ENCODE measurements at places on chromosomes 6 and 20. TPM values are rescaled to one million over a fixed set of nuclear protein-coding genes. Genes with fewer than 3 reads are reported as not detected.
A peak's percentile ranks its signal among the peaks of the same experiment; 100 is the strongest.

- no peak overlapping the region for H3K4me3 ChIP-seq
- no peaks in the 10 kb centered on the region for H3K36me3 ChIP-seq
- H3K27me3 ChIP-seq = no peaks in the 10 kb centered on the region
- H3K27ac ChIP-seq = no peak overlapping the region
- no peak for DNase-seq
- H3K4me1 ChIP-seq = no peaks in the 10 kb centered on the region
Observed at GRCh38 chr20:39568109-39568508, 606.0 kb downstream of the DHX35 start.

NCOA5 gene
- total RNA-seq = 11.9 TPM

GRCh38 chr20:58942549-58942948 is 38.5 kb upstream of the NELFCD start:
- DNase-seq = no peak
- H3K27ac ChIP-seq = no peak overlapping the region
- H3K27me3 ChIP-seq = no peaks in the 10 kb centered on the region
- no peak overlapping the region for H3K4me3 ChIP-seq

GRCh38 chr6:18511211-18511610 is 124.1 kb downstream of the RNF144B start:
- no peaks in the 10 kb centered on the region for H3K36me3 ChIP-seq
- no peaks in the 10 kb centered on the region for H3K4me1 ChIP-seq
- no peak for DNase-seq
- H3K27ac ChIP-seq = no peak overlapping the region

DNA sequence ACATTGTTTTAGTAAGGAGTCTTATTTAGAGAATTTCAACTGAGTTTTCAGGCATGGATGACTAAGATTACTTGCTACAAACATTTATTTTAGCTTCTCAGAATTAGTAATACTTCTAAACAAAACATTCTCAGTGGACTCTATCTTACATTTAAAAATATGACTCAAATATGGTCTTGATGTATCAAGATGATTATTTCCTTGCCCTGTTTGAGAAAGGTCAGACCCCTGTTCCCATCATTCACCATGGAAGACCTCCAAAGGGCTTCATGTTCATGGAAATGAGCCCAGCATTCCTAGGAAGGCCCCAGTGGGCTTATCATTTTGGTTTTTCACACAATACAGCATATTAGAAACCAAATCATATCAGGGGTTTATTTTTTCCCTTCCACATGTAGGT is 24.6 kb upstream of the TRPC4AP start:
- H3K4me3 ChIP-seq = no peak overlapping the region
- H3K27ac ChIP-seq = no peak overlapping the region
- no peaks in the 10 kb centered on the region for H3K27me3 ChIP-seq

RBPJL gene
- 837 TPM for total RNA-seq

- DNase-seq = peak; percentile 90
- peak overlapping the region; percentile 95 for H3K27ac ChIP-seq
- H3K36me3 ChIP-seq = peaks cover 14% of the 10 kb centered on the region
- no peaks in the 10 kb centered on the region for H3K27me3 ChIP-seq
- H3K4me1 ChIP-seq = peaks cover 34% of the 10 kb centered on the region
Observed at GRCh38 chr6:31652925-31653724, 664 bp upstream of the BAG6 start.

DNA sequence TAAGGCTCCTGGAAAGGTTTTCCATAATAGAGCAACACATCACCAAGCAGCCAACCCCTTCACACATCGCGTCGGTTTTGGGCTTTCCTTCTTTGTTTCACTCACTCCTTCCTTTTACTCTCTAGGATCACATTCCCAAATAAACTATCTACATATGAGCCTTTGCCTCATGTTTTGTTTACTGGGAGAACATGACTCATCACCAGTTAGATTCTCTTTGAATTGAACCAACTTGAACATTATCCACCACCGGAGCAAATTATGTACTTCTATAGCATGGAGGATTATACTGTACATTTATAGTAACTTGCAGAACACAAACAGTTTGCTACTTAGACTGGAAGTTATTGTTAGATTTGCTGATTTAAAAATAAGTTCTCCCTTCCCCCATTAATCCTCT is 41.0 kb downstream of the SAMD5 start:
- no peak for DNase-seq
- H3K27me3 ChIP-seq = no peaks in the 10 kb centered on the region
- H3K4me1 ChIP-seq = no peaks in the 10 kb centered on the region
- no peaks in the 10 kb centered on the region for H3K36me3 ChIP-seq
- no peak overlapping the region for H3K4me3 ChIP-seq
- no peak overlapping the region for H3K27ac ChIP-seq

DNA sequence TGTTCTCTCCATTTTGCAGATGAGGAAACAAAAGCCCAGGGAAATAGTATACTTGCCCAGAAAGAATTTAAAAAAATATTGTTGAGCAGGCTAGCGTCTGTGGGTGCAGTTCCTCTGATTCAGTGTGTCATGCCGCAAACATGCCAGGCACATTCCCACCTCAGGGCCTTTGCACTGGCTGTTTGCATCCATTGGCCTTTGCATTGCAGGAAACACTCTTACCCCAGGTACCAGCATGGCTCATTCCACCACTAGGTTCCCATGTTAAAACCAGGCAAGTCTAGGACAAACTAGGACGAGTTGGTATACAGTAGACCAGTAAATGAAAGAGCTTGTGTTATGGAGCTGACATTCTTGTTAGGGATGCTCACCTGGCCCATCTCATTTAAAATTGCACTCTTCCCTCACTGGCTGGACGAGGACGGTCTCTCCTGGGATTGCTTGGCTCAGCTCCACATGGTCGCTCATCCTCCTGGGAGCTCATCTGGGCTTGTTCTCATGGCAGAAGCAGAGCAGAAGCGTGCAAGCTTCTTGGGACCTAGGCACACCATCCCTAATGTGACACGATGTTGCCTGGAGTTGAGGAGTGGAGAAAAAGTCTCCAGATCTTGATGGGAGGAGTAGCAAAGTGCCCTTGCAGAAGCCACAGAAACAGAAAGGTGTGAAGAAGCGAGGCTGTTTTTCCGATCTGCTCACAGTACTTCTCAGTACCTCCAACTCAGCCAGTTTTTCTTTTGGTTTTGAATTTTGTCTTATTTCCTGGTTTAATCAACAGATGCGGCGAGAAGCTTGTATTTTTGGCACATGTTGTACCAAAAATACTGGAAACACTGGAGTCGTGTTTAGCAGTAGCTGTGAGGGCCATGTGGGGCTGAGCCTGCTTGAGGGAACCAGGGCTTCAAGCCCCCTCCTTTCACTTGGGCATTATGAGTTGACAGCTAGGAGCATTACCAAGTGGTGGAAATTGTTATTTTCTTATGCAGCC is 13.9 kb downstream of the ZNF831 start:
- H3K27ac ChIP-seq = no peak overlapping the region
- no peaks in the 10 kb centered on the region for H3K4me1 ChIP-seq
- no peaks in the 10 kb centered on the region for H3K36me3 ChIP-seq

DNA sequence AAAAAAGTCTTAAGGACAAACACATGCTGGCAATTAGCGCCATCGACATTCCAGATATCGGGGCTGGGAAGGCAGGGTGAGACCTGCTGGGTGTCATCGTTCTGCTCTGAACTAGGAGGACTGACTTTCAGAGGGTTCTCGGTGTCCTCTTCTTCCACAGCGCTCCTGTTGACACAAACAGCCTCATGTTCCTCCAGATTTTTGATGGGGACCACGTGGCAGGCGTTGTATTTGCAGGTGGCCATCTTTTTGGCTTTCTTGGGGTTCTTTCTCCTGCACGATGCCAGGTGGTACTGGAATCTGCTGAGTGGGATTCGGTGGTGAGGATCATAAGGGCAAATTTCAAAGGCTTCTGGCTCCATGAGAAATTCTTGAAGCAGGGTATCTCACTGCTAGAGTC is 469 bp downstream of the GTSF1L start:
- H3K27ac ChIP-seq = no peak overlapping the region
- H3K27me3 ChIP-seq = no peaks in the 10 kb centered on the region
- no peak overlapping the region for H3K4me3 ChIP-seq
- no peaks in the 10 kb centered on the region for H3K36me3 ChIP-seq
- H3K4me1 ChIP-seq = no peaks in the 10 kb centered on the region
- no peak for DNase-seq

TENT5A gene
- total RNA-seq = 7.3 TPM

HLA-DQB1 gene
- 0.78 TPM for total RNA-seq

DNA sequence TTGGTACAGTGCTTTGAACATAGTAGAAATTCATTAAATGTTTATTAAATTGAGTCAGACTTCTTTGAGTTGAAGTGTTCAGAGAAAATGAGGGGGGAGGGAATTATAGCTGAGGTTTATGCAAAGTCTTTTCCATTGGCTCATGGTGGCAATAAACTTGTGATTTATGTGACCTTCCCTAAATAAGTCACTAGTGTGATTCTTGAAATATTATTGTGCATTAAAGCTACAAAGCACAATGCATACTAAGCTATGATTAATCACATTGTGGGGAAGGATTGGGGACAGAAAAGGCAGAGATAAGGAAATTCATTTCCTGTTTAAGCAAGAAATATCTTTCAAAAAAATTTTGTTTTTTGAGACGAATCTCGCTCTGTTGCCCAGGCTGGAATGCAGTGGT is 877.5 kb downstream of the TFAP2A start:
- H3K27me3 ChIP-seq = no peaks in the 10 kb centered on the region
- DNase-seq = no peak
- H3K4me3 ChIP-seq = no peak overlapping the region
- no peaks in the 10 kb centered on the region for H3K36me3 ChIP-seq

IRF4 gene
- not detected for total RNA-seq

HLA-DOB gene
- total RNA-seq = not detected

GRCh38 chr6:154536999-154537398 is 26.5 kb upstream of the CNKSR3 start:
- DNase-seq = no peak
- peaks cover 17% of the 10 kb centered on the region for H3K4me1 ChIP-seq
- H3K27ac ChIP-seq = no peak overlapping the region
- H3K4me3 ChIP-seq = no peak overlapping the region
- H3K36me3 ChIP-seq = no peaks in the 10 kb centered on the region
- H3K27me3 ChIP-seq = no peaks in the 10 kb centered on the region

DNA sequence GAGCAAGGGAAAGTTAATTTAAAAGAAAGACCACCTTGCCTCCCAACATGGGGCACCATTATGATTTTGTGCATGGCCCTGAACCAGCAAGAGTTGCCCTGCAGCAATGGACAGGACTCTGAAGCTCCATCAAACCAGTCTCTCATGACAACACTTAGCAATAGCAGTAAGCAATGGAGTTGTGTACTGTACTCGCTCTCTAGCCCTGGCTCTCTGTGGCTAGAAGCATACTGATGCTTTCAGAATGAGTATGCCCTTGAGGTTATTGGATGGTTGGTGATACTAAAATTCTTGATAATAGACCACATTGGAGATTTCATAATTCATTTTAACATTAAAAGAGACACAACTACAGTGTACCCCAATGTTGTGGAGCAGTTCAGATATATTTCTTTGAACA is 23.2 kb upstream of the LMBRD1 start:
- no peaks in the 10 kb centered on the region for H3K36me3 ChIP-seq
- no peak for DNase-seq
- no peak overlapping the region for H3K27ac ChIP-seq
- no peak overlapping the region for H3K4me3 ChIP-seq
- H3K4me1 ChIP-seq = peaks cover 15% of the 10 kb centered on the region
- no peaks in the 10 kb centered on the region for H3K27me3 ChIP-seq

DNA sequence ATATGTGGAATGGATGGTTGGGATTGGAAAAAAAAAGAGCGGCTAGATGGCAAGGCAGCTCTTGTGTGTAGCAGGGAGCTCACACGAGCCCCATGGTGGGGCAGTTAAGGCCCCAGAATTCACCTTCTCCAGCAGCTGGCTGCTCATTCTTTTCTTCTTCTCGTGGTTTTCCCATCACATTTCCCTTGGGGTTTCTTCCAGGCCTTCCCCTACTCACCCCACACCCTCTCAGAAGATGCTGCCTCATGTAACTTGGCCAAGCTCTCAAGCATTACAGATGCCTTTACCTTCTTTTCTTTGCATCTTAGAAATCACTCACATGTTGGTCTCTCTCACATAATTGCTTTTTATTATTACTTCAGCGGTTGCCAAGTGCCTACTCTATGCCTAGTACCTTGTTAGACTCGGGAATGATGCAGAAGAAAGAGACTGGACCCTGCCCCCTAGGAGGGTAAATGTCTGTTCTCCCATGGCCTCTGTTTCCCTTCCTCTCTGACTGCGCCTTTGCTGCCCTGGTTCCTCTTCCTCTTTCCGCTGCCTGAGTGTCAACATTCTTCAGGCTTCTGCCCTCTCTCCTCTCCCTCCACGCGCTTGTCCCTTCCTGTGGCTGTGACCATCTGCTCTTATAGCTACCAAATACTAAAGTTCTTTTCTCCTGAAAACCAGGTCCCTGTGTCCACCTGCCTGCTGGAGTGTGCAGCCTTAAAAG is 28.6 kb downstream of the PPARD start:
- H3K36me3 ChIP-seq = no peaks in the 10 kb centered on the region
- no peak overlapping the region for H3K27ac ChIP-seq
- no peak for DNase-seq

GRCh38 chr6:43803055-43803782 is 33.2 kb downstream of the VEGFA start:
- peaks cover 100% of the 10 kb centered on the region for H3K4me1 ChIP-seq
- no peaks in the 10 kb centered on the region for H3K27me3 ChIP-seq
- no peak overlapping the region for H3K4me3 ChIP-seq
- no peak for DNase-seq
- H3K36me3 ChIP-seq = no peaks in the 10 kb centered on the region

DNA sequence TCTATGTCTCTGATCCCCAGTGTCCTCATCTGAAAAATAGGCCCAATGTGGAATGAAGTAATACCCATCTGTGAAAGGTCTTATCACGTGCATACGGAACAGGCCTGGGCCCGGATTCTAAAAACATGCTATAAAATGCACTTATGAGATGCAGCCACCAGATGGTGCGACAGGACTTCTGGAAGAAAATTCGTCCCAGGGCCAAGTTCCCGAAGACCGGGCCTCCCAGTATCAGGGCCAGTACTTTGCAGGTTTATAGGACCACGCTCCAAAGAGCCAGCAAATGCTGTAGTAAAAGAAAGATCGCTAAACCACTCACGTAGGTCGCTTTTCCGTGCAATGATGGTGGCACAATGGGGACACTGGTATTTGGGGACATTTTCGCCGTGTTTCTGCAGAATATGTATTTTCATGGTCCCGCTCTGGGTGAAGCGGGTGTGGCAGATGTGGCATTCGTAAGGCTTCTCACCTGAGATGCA is 10.6 kb downstream of the CTCFL start:
- H3K27ac ChIP-seq = no peak overlapping the region
- no peaks in the 10 kb centered on the region for H3K36me3 ChIP-seq
- DNase-seq = peak; percentile 82
- H3K4me3 ChIP-seq = no peak overlapping the region

LTB gene
- 0.78 TPM for total RNA-seq

- no peak overlapping the region for H3K27ac ChIP-seq
- H3K27me3 ChIP-seq = no peaks in the 10 kb centered on the region
- H3K4me3 ChIP-seq = no peak overlapping the region
Observed at GRCh38 chr6:23088761-23089160, 519.4 kb downstream of the HDGFL1 start.

DNA sequence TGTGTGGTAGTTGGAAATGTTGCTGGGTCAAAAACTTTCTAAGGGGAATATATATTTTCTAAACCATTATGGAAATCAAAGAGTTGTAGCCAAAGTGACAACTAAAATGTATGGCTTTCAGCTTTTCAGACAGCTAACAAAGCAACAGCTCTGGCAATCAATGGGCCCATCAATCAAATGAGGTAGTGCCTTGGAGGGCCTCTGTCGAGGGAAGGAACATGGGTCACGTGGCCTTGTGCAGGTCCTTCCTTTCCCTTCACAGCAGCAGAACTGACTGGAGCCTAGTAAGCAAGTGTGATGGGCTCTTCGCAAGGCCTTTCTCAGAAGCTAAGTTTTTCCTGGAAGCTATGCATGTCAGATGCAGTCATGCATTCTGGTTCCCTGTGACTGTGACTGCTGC is 17.9 kb downstream of the FAXC start:
- H3K4me3 ChIP-seq = no peak overlapping the region
- H3K36me3 ChIP-seq = no peaks in the 10 kb centered on the region
- no peaks in the 10 kb centered on the region for H3K4me1 ChIP-seq
- H3K27ac ChIP-seq = no peak overlapping the region

Data from body of pancreas (tissue), 4 donors.